ENCODE measurements at places on chromosomes 6 and 20.

- no peak for DNase-seq
These were observed 26.9 kb downstream of the SLC22A16 start for GRCh38 chr6:110449541-110449895.

GRCh38 chr20:25158043-25158442 is 37.5 kb upstream of the ENTPD6 start:
- no peak for DNase-seq

GRCh38 chr6:31378062-31378720 is 21.2 kb upstream of the HLA-B start:
- DNase-seq: no peak

- DNase-seq: no peak
These were observed 122.0 kb downstream of the PLEKHG1 start for GRCh38 chr6:150721418-150722266.

DNA sequence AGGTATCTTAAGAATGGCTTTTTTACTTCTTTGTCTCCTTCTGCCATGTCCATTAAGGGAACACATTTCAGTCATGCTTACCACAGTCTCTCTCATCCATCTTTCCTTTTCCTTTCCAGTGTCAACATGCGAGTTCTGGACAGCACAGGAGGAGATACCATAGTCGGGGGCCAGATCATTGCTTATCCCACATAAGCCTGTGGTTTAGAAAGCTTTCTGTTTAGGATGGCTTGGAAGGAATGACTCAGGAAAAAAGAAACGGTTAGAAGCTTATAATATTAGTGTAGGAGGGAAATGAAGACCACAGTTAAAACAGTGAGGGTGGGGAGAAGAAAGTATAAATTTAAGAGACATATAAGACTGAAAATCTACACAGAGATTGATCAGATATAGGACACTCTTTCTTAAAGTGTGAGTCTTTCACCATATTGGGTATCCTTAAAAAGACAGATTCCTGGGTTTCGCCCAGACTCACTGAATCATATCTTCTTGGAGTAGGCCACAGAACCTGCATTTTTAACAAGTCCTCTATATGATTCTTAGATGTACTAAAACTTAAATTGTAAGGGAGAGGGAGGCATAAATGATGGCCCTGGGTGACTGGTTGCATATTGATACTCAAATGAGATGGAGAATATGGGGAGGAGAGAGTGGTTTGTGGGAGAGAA is 36.1 kb downstream of the DSE start:
- peak; percentile 25 for DNase-seq
